ENCODE measurements at places on chromosomes 4 and X.

- DNase-seq, result no peak
Observed at GRCh38 chr4:94342694-94343093, at the start of gene HPGDS. HPGDS (minus strand) TSS chr4:94342836; CDS start chr4:94334629, 8,207 bp downstream.

DNA sequence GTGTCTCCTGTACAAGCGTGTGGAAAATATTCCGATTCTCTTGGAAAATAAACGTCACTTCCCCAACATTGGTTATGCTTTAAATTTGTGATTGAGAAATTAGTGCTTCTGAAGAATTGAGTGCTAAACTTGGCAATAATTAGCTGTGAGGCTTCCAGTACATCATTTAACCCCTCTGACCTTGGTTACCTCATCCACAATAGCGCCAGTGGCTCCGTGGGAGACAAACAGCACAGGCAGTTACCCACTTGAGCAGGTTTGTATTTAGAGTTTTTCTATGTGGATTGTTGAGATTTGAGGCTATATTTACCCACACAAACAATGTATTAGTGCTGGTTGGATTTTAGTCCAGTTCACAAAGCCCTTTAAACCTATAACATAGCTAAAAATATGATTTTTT lies 476.5 kb downstream of the NKX6-1 start:
- DNase-seq, result no peak

- no peak for DNase-seq
Observed at GRCh38 chr4:185589067-185589836, 53.9 kb upstream of the PDLIM3 start.

DNA sequence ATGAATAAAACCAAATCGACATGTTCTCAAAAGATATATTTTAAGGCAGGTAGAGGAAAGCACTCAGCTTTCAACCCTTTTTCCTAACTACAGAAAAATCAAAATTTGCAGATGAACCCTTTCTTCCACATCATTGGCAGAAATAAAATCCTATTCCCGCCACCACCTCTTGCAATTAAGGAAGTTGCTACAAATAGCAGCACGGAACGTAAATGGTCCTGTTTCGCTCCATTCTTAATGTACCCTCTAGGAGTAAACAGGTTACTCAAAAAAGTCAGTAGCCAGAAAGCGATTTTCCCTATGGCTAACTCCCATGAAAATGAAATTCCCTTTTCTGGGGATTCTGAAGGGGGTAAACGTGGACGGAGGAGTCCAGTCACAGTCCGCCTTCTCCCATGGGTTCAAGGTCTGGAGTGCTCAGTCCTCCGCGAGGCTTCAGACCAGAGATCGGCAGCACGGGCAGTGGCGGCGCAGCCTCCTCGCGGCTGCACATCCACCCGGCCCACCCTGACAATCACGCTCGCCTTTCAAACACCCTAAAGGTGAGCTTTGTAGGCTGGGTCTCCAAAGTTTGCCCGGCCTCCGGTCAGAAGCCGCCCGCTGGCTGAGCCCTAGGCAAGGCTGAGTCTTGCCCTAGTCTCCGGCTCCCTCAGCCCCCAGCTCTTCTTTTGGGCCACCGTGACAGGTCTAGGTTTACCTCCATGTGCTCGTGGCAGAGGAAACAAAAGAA lies 1.8 kb downstream of the ATP11C start:
- no peak for DNase-seq

DNA sequence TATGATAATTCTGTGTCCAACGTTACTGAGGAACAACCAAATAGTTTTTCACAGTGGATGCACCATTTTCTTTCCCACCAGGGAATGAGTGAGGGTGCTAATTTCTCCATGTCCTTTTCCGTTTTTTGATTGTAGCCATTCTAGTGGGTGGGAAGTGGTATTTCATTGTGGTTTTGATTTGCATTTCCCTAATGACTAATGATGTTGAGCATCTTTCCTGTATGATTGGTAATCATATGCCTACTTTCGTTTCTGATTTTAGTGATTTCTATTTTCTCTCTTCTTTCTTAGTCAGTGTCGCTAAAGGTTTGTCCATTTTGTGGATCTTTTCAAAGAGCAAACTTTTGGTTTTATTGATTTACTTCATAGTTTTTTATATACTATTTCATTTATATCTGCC lies 32.1 kb upstream of the TEX13D start:
- no peak for DNase-seq

- no peak for DNase-seq
Observed at GRCh38 chr4:87502580-87503238, 26.5 kb downstream of the SPARCL1 start.

- DNase-seq, result no peak
Observed at GRCh38 chr4:174828845-174829701, at the start of gene GLRA3. GLRA3 (minus strand) TSS chr4:174829247; CDS start chr4:174828811, 436 bp downstream.

- no peak for DNase-seq
Observed at GRCh38 chrX:82695066-82695465, 813.0 kb upstream of the POU3F4 start.

GRCh38 chrX:129706400-129707072 lies 32.2 kb upstream of the XPNPEP2 start:
- peak; percentile 41 for DNase-seq

DNA sequence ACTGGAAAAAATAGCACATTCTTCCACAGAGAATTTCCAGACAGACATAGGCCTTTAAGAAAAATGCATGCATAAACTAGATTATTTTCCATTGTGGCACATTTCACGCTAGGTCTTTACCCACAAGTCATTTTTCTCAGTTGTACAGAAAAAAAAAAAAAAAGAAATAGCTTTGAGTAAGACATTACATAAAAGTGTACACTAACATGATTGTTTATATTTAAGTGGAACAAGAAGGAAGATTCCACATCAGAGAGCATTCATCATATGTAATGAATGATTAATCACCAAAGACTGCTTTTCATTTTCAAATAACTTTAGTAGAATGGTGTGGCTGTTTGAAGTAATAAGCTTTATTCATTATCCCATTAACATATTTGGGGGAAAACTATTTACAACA lies 1270.2 kb upstream of the AGA start:
- DNase-seq, result no peak

DNA sequence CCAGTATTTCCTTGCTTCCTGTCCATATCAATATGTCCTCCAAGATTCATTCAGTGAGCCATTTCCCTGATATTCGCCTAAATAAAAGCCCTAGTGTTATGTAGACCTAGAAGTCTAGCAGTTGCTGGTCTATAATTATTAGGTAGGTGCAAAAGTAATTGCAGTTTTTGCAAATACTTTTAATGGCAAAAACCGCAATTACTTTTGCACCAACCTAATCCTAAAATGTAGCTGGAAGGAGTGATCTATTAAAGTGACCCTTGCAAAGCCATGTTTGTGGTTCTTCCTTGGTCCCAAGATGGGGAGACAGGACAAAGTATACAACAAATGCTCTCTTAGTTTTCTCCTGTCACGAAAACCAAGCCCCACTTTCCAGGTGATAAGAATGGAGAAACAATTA lies 193.0 kb downstream of the IDS start:
- no peak for DNase-seq

DNA sequence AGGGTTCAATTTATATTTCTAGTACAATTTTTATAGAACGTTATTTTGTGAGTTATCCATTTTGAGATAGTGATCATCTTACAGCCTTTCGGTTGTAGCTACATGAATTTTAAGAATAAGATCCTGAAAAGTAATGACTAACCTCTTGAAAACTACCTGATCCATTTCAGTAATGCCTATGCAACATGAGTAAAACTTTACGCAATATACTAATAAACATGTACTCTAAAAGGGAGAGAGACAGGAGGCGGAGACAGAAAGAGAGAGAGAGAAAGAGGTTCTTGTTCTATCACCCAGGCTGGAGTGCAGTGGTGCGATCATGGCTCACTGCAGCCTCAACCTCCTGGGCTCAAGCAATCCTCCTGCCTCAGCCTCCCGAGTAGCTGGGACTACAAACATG lies 816.1 kb downstream of the CCSER1 start:
- DNase-seq, result no peak

GRCh38 chrX:103215425-103215991 lies 600 bp downstream of the BEX4 start:
- DNase-seq, result peak; percentile 54

DNA sequence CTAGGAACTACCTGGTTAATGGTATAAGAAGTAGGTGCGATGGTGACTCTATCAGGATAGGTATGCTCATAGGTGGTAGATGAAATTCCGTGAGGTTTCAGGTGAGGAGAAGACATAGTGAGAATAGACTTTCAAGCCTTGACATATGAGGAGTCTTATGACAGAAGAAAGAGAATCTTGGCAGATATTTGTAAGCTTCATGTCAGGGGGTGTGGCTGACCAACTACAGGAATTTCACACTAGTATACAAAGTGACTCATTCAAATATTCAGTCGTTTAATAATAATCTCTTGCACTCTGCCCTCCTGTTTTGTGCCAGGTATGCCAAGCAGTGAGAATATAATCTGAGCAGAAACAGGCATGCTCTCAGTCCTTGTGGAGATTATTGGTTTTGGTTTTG lies 22.8 kb downstream of the PACRGL start:
- no peak for DNase-seq

- DNase-seq, result no peak
Observed at GRCh38 chr4:108107729-108108382, 60.9 kb downstream of the LEF1 start.

GRCh38 chr4:56505269-56506130 lies at the start of gene ARL9:
ARL9 (plus strand) TSS chr4:56505791; CDS start chr4:56505863, 72 bp downstream.
- peak; percentile 69 for DNase-seq

DNA sequence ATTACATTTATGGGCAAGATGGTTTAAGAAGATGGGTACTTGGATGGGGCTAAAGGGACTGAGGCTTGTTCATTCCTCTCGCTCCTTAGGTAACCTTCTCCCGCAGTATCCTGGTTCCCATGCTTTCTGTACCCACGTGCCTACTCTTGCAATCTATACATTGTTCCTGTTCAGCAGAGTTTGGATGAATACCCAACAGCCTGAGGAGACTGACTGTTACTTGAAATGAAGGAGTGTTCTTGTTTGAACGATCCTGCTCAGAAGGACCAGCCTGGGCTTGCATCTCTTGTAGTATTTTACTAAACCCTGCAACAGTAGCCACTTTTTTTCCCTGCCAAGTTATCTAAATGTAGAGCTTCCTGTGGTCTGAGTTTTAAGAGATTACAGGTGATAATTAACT lies 33.7 kb upstream of the ADH6 start:
- no peak for DNase-seq

DNA sequence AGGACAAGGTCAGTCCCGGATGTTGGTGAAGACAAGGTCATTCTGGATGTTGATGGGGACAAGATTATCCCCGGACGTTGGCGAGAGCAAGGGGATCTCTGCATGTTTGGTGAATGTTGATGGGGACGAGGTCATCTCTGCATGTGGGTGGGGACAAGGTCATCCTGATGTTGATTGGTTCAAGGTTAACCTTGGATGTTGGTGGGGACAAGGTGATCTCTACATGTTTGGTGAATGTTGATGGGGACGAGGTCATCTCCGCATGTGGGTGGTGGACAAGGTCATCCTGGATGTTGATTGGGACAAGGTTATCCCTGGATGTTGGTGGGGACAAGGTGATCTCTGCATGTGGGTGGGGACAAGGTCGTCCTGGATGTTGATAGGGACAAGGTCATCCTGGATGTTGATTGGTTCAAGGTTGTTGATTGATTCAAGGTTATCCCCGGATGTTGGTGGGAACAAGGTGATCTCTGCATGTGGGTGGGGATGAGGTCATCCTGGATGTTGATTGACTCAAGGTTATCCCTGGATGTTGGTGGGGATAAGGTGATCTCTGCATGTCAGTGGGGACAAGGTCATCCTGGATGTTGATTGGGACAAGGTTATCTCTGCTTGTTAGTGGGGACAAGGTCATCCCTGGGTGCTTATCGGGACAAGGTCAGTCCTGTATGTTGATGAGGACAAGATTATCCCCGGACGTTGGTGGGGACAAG lies 28.8 kb upstream of the PLCXD1 start:
- no peak for DNase-seq

DNA sequence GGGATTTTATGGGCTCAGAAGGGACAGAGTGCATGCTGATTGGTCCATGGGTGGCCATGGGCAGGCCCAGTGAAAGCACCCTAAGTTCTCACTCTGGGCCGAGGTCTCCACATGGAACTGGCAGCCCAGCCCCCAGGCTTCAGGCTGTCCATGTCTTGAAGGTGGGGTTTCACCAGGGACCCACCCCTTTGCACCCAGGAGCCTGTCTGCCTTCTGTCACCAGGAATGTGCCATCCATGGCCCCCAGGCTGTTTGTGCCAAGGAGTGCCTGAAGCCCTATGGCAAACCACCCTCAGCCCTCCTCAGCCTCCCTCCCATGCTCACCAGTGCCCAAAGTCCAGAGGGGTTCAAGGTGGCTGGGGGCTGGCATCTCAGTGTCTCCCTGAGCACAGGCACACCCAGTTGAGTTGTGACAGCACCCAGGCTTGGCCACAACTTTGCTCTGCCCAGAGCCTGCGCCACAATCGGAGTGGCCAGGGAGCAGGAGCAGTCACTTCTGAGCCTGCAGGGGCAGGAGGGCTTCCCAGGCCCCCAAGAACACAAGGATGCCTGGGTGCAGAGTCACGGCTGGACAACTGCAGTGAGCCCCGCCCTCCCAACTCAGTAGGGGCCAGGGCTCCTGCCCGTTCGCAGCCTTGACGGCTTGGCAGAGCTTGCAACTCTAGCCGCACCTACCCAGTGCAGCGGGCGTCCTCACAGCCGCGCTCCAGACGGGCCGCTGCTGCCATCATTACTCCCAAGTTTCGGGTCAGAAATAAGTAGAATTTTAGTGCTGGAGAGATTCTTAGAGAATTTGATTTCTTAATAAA lies 185.3 kb upstream of the NUDT6 start:
- DNase-seq, result no peak

DNA sequence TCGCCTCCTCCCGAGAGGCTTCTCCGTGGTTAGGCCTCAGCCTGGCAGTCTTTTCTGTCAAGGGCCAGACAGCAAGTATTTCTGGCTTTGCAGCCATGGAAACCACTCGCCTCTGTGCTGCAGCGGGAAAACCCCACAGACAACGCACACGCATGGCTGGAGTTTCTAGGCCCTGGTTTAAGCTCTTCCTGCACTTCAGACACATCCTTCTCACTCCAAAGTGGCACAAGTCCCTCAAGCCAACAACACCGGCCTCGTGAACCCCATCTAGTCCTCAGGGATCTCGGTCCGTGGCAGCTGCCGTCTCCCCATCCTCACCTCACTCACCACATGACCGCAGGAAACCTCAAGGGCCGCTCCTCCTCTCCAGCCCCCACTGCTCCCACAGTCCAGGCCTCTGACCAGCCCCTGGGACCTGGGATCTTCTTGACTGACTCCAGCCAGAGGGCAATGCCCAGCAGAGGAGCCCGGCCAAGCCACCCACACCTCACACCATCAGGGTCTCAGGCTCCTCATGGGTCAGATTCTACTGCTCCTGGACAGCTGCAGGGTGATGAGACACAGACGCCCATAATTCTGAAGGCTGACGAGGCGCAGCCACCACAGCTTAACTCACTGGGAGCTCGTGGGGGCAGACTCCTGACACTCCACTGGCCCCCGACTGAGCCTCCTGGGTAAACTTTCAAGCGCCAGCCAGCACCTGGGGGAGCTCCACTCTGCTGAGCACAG lies 21.7 kb downstream of the LETM1 start:
- DNase-seq, result no peak

- DNase-seq, result no peak
Observed at GRCh38 chrX:120213438-120214265, 37.0 kb upstream of the ZBTB33 start.

- DNase-seq, result no peak
Observed at GRCh38 chr4:158998624-158999023, 104.3 kb upstream of the RAPGEF2 start.

GRCh38 chr4:1582227-1582626 lies 101.9 kb downstream of the FAM53A start:
- no peak for DNase-seq

All from tibial artery (tissue), 4 donors.